Stimulated activated CD8-positive, alpha-beta memory T cell treated with anti-CD3 and anti-CD28 coated beads, Interleukin-4, amount 100 ng/mL, for 1 hour (primary cell): ENCODE measurements at places on chromosomes 1 and 21.

DNA sequence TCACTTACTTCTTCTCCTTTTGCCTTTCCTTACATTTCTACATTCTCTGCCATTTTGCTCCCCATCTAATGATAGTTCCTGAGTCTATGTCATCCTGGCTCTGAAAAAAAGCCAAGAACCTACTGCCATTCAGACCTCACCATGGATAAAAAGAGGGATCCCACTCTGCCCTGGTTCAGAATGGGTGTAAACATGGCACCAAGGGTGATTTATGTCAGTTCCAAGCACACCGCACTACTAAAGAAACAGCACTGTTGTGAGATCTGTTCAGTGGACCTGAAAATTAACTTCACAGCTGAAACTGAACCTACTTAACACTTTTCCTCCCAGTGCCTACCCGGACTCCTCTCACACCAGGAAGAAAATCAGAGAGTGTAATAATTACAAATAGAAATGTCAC, 72.3 kb upstream of the NTPCR start:
- no peak for DNase-seq

GRCh38 chr1:44048532-44049215, 17.4 kb upstream of the SLC6A9 start:
- DNase-seq, result no peak

- DNase-seq, result no peak
Observed at GRCh38 chr1:92791487-92792066, 6.7 kb upstream of the EVI5 start.

GRCh38 chr1:228097333-228098081, 5.6 kb downstream of the C1orf35 start:
- no peak for DNase-seq

GRCh38 chr21:34199121-34199910, 125.9 kb downstream of the MRPS6 start:
- no peak for DNase-seq

DNA sequence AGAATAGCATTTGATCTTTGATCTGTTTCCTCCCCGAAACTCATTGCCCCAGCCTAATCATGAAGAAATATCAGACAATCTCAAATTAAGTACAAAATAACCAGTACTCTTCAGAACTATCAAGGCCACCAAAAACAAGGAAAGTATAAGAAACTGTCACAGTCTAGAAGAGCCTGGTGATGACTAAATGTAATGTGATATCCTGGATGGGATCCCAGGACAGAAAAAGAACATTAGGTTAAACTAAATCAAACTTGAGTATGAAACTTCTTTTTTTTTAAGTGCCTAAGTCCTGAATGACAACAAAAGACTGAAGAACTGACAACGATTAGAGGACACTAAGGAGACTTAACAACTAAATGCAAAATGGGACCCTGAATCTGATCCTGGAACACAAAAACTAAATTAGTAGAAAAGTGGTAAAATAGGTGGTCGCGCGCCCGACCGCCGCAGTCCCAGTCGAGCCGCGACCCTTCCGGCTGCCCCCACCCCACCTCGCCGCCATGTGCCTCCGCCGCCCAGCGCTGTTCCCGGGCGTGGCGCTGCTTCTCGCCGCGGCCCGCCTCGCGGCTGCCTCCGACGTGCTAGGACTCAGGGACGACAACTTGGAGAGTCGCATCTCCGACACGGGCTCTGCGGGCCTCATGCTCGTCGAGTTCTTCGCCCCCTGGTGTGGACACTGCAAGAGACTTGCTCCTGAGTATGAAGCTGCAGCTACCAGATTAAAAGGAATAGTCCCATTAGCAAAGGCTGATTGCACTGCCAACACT, 5.5 kb upstream of the PRKAB2 start:
- no peak for DNase-seq

DNA sequence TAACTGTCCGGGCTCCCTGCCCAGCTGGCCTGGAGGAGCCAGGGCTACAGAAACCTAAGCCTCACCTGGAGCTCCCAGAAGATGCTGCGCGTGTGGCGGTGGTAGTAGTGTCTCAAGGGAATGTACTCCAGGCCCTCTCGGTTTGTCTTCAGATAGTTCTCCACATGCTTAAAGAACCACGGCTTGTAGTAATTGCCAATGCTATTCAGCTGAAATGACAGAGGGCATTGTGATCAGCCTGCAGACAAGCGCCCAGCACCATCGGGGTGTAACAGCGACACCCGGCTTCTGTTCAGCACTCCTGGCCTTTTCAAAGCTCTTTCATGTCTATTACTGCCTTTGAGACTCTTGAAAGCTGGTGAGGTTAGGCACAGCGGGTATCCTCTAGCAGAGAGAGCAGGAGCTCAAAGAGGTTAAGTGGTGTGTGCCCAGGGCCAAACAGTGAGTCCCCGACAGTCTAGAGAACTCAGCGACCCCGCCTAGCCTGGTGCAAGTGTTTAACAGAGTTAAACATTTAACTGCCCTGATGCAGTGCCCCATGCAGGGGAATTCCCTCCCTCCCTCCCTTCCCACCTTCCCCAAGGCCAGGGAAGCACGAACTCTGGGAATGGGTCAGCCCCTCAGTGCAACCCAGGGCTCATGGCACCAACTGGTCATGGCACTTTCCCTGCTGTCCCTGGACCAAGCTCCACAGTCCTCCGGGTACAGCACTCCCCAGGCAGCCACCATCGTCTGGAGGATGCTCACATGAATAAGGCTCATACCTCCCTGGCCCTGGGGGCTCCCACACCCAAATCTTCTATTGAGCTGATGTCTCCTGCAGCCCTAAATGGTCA, 21.5 kb downstream of the DHCR24 start:
- no peak for DNase-seq

GRCh38 chr1:83760226-83761021, 238.5 kb downstream of the TTLL7 start:
- DNase-seq, result no peak

GRCh38 chr1:97864615-97865014, 56.2 kb downstream of the DPYD start:
- no peak for DNase-seq

DNA sequence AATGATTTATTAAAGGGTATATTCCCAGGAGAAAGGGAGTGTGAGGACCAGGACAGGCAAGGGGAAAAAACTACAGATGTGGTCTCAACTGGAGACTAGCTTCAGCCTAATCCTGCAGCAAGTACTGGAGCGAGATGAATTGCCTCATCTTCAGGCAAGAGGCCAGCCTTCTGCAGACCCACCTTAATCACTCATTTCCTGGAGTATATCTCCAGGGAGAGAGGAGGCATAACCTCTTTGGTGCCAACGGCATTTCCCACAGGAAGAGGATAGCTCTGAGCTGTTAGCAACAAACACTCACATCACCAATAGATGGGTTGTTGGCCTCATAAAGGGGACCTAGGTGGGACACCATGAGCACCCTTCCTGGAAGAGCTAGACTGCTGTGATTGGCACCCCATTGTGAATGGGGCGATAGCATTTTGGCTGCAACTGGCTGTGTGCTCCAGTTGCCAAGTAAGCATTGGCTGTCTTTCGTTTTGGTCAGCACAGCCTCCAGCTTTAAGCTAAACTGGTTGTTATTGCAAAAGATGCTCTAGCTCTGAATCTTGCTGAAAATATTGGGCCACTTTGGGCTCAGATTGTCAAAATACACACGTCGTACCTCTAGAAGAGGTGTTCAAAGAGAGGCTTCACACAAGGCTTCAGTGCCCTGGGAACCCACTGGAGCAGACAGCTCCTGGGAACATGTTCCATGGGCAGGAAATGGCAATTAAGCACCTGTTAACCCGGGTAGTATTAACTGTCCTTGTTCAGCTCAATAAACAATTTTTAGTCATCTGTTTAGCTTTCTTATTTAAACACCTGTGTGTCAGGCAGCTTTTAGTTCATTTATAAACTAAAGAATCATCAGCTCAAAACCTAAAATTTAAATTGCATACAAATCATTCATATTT, 314.8 kb upstream of the C1orf87 start:
- DNase-seq, result no peak

DNA sequence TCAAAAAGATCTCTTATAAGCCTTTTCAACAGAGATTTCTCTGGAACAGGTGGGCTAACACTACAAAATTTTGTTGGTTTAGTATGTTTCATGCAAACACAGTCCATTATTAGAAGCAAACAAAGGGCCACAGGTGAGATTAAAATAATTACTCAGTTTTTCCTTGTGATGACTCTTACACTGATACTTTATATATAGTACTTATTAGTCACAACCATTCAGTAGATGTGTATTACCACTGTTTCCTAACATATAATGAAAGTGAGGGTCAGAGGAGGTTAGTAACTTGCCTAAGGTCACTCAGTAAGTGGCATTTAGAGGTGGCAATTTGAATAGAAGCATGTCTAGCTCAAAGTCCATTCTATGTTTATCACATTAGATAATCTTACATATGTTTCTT, 44.2 kb downstream of the CYYR1 start:
- no peak for DNase-seq

DNA sequence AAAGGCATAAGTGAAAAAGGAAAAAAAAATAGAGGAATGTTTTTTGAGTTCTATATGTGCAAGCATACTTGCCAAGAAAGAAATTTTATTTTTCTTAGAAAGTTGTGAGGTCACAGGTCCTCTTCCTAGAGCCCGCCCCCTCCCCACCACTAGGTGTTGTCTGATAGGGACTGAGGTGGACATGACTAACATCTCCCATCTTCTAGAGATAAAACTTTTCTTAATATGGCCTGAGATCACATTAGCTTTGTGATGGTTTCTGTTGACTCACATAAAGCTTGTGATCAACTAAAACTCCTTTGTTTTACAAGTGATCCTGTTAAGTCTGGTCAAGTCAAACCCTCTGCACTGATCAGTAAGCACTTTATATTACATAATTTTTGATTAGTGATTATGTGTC, 33.4 kb upstream of the CITED4 start:
- no peak for DNase-seq

- DNase-seq, result no peak
Observed at GRCh38 chr1:56222914-56223540, 356.3 kb downstream of the PLPP3 start.

- no peak for DNase-seq
Observed at GRCh38 chr21:35646606-35647005, 413.7 kb downstream of the SETD4 start.

DNA sequence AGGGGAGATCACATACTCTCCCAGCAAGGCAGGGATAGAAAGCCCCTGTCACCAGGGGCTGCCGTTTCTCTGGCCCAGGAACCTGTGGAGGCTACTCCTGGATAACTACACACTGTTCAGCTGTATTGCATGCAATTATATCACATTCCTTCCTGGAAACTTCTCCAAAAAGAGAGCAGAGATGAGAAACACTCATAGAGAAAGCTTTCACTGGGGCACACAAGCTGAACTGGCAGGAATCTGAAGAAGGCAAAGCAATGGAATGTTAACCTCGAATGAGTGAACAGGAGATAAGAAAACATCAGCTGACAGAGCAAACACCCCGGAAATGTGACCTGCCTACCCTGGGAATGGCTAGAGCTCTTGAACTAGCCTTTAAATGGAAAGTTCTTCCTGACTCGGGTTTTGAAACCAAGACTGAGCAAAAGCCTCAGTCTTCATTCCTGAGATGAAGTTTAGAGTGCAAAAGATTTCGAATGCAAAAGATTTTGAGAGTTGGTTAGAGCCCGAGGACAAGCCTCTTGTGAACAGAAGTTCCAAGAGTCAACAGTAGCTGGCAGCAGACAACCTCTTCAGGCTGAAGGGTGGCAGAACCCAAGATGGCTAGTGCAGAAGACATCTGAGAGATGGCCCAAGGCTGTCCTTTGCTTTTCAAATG, 32.3 kb downstream of the CCN1 start:
- no peak for DNase-seq

DNA sequence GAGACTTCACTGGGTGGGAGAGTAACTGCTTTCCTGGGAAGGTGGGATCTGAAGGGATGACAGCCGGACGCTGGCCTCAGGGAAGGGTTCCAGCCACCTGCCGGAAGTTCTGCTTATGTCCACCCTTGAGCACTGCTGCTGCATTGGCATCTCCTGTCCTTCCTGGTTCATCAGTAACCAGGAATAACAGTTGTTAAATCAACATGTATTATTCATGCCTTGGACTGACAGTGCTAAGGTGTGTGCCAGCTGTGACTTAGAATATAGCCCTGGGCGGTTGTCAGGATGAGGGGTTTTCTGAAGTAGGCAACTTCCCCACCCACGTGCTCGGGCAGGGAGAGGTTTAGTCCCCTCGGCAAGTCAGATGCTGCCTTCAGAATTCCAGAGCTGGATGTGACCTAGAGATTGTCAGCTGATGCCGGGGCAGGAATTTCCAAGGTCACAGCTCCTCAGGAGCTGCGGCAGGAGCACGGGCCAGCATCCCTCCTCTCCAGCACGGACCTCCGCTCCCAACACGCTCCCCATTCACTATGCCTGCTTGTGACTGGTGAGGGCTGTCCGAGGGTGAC, 17.9 kb downstream of the CLDN14 start:
- no peak for DNase-seq

- DNase-seq, result no peak
Observed at GRCh38 chr21:42750737-42751530, 97.5 kb downstream of the PDE9A start.
